ENCODE measurements at places on chromosomes 3 and 15.

GRCh38 chr3:156688632-156689452 lies 14.5 kb downstream of the TIPARP start:
- no peak for DNase-seq

GRCh38 chr15:44102675-44103254 lies 92.3 kb downstream of the FRMD5 start:
- DNase-seq = no peak

DNA sequence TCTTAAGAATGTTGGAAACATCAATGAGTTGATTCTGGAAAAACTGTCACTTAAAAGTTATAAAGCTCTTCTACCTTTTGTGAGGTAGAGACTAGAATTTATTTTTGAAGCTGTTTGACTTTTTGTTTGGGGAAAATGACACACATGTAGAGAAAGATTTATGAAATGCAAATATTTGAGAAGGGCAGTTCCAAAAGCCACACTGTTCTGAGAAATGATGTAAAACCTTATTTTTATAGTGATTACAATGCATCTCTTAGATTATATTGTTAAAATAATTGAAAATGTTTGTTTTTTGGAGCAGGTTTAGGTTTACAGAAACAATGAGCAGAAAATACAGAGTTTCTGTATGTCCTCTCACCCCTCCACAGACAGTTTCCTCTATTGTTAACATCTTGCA lies 116.1 kb upstream of the CMC1 start:
- DNase-seq = no peak

DNA sequence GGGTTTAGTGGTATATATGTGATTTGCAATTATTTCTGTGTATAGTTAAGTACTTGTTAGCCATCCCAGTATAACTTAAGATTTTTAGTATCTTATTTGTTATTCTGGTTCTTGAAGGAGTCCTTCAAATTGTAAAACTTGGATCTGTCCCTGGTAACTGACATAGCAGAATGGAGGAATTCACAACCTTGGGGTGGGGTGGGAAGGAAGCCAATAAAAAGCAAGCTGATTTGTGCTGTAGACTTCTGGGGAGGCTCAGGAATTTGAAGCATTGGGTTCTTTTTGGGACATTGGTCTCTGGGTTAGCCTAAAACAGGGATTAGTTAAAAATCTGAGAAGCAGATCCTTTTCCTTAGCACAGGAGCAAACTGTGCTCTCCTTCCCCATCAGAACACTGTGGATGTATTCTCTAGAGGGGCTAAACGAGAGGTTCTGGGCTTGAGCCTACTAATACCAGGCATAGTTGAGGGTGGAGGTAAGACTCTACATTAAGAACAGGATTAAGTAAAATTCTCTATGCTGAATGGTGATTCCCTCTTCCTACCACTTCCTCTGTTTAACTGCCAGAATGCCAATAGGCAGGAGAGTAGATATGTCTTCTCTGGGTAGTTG lies 42.2 kb downstream of the GMPS start:
- no peak for DNase-seq

- no peak for DNase-seq
These were observed 43.7 kb downstream of the MAGI1 start for GRCh38 chr3:65995030-65995429.

GRCh38 chr3:177179281-177180067 lies 17.8 kb downstream of the TBL1XR1 start:
- DNase-seq = no peak

DNA sequence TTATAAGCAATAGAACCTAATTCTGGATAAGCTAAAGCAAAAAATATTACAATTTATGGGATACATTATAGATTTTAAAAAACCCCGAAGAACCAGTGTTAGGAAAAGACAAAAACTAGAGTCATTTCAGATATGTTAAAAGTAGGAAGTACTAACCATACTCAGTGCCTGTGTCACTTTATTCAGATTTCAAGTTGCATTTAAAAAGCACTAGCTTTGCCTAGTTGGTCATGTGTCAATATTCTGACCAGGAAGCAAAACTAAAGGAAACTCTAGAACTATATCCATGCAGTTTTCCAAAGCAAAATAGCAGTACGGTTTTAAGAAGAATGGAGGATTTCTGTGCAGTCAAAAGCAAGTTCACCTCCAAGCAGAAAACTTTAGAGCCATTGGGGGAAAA lies 88.4 kb downstream of the RAP2B start:
- no peak for DNase-seq

DNA sequence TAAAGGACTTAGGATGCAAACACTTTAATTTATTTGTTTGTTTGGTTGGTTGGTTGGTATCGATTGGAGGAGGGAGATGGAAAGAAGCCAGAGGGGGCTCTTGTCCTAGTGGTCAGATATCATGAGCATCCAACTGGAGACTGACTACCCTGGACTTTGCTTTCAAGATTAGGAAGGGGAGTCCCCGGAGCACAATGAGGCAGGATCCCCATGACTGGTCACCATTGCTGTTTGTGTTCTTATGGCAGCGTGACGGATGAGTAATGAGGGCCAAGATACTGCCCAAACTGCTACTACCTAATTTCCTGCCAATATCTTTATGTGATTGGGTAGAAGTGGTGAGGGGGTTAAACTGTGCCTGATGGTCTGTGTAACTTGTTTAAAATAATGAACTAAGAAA lies 354.6 kb upstream of the ROPN1 start:
- DNase-seq = no peak

- no peak for DNase-seq
These were observed 64.8 kb upstream of the SATB1 start for GRCh38 chr3:18489939-18490338.

DNA sequence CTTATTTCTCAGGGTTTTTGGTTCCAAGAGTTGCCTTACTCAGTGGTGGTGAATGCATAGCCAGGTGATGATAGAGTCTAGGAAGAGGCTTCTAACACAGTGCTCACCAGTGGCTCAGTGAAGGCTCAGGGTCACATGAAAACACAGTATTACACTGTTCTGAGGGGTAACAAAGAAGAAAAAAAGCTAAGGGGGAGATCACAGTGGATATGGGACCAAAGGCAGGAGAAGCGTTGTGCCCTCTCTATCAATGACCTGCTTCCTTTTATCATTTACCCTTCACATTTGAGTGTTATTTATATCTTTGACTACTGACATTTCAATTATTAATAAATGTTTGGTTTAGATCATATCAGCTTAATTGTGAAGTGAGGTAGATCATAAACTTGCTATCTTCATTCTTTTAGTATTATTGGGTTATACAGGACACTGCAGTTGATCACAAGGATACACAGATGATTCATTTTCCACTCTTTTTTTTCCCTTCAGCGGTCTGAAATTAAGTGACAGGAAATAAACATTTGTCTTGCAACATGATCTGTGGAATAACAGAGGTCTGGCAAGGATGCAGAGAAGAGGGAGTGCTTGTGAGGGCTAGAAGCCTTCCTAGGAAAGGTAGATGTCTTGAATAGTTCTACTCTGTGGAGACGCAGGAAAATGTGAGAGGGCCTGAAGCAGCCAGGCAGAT lies 171.7 kb downstream of the C3orf38 start:
- DNase-seq = no peak

- DNase-seq = no peak
These were observed 21.0 kb downstream of the PDZRN3 start for GRCh38 chr3:73603762-73604171.

DNA sequence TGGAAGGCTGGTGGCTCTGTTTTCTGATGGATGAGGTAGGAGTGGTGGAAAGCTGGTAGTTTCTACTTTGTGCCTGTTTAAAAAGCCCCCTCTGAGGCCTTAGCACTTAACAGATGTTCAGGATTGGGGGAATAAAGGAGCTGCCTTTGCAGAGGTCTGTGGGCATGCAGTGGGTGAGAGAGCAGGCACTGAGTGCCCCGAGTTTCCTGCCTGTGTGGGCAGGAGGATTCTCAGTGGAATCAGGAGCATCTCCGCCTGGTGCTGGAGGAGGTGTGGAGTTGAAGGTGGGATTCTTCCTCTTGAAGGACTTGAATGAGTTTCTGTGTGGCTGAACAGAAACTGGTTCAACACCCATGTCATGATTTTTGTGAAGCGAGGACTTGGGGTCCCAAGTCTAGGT lies 74.3 kb downstream of the IGF1R start:
- no peak for DNase-seq

GRCh38 chr3:116033516-116033915 lies 410.2 kb downstream of the GAP43 start:
- DNase-seq = no peak

DNA sequence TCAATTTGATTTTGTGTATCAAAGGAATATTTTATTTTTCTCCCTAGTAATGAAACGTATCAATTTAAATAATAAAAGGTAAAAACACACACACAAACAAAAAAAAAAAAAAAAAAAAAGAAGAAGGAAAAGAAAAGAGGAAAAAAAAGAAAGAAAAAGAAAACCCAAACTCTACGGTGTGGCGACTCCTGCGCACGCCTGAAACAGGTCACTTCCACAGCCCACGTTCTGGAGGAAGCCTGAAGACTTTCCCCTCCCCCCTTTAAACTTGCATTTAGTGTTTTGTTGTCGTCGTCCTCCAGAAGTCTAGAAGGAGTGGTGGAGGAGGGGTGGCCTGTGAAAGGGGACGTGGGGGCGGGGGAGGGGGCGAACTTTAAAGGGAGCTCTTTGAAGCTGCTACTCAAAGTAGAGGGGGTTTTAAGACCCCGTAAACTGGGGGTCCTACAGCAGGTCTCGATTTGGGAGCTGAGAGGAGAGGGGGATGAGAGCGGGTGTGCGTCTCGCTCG lies 2.3 kb upstream of the TLE3 start:
- no peak for DNase-seq

- peak; percentile 89 for DNase-seq
These were observed 588 bp upstream of the VIPR1 start for GRCh38 chr3:42501681-42502428.

- no peak for DNase-seq
These were observed 41.3 kb downstream of the WHAMM start for GRCh38 chr15:82850731-82851130.

GRCh38 chr3:41975416-41976103 lies 13.7 kb upstream of the ULK4 start:
- no peak for DNase-seq

DNA sequence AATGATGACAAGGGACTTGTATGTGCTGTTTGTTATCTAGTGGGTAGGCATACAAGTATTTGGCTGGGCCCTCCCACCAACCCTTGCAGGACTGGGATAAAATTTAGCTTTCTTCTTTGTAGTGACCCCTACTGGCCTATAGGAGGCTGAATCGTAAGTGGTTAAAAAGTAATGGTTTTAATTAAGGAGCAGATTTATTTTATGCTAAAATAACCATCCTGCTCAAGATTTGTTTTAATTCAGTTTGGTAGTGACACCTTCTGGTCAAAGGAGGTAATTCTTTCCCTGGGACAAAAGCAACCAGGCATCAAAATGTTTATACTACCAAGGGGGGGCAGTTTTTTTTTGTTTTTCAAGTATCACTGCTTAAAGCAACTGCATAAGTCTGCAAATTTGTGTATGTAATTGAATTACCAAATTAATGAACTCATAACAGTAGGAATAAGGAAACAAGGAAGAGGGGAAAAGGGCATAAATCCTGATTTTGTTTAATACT lies 70.7 kb downstream of the TOP2B start:
- no peak for DNase-seq

DNA sequence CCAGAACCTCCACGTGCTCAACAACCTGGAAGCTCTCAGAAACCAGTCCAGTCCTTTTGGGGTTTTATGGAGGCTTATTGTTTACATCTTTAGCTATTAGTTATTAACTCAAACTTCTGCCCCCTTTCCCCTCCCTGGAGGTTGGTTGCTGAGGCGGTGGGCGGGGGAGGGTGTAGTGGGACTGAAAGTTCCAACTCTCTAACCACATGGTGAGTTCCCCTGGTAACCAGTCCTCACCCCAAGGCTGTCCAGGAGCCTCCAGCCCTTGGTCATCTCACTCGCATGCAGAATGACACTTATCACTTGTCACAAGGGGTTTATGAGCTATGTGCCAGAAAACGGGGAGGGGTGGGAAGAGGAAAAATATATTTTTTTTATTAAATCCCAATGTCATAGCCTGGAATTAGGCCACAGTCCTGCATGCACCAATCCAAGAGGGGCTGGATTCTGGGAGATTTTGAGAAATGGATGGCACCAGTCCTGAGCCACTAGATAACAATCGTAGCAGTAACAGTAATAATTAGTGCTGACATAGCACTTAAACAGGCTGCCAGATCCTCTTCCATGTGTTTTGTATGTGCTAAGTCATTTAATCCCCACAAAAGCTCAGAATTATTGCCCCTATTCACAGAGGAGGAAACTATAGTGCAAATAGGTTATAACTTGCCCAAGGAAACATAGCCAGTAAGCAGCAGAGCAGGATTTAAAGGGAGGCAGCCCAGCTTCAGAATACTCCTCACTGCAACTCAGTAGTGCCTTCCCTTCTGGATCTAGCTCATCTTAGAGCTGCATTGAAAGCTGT lies 85.7 kb downstream of the CRYGS start:
- no peak for DNase-seq

- no peak for DNase-seq
These were observed 338.9 kb upstream of the GBE1 start for GRCh38 chr3:82100378-82100777.

- peak; percentile 77 for DNase-seq
These were observed 7.6 kb downstream of the LPCAT4 start for GRCh38 chr15:34359416-34359815.

GRCh38 chr3:74393426-74393825 lies 221.0 kb downstream of the CNTN3 start:
- DNase-seq = no peak

GRCh38 chr3:46853441-46854415 lies 9.5 kb downstream of the MYL3 start:
- DNase-seq = peak; percentile 71

- DNase-seq = no peak
These were observed 27.0 kb downstream of the CCNL1 start for GRCh38 chr3:157132936-157133335.
